ENCODE measurements at places on chromosomes 13 and 19.

- no peak for DNase-seq
Observed at GRCh38 chr19:5628461-5628860, 5.6 kb downstream of the SAFB start.

GRCh38 chr13:107376341-107377125 lies 808.6 kb upstream of the ARGLU1 start:
- DNase-seq: no peak

- DNase-seq: peak; percentile 56
Observed at GRCh38 chr19:3556978-3557460, 367 bp downstream of the MFSD12 start.

- no peak for DNase-seq
Observed at GRCh38 chr13:97627566-97627965, 193.6 kb downstream of the RAP2A start.

DNA sequence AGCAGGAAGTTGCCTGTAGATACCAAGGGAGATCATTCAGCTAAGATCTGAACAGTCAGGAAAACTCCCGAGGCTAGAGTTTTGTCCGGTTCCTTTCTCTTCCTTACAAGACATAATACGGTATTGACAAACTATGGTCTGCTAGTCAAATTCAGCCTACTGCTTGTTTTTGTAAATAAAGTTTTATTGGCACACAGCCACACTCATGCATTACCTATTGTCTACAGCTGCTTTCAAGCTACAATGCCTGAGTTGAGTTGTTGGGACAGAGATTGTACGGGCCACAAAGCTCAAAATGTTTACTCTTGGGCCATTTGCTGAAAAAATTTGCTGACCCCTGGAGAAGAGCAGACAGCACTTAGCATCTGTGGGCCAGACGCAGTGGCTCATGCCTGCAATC lies 2.5 kb downstream of the SLC1A6 start:
- no peak for DNase-seq

GRCh38 chr13:59312776-59313175 lies 851.0 kb downstream of the DIAPH3 start:
- no peak for DNase-seq

GRCh38 chr13:20633802-20634201 lies 66.8 kb downstream of the IFT88 start:
- no peak for DNase-seq

DNA sequence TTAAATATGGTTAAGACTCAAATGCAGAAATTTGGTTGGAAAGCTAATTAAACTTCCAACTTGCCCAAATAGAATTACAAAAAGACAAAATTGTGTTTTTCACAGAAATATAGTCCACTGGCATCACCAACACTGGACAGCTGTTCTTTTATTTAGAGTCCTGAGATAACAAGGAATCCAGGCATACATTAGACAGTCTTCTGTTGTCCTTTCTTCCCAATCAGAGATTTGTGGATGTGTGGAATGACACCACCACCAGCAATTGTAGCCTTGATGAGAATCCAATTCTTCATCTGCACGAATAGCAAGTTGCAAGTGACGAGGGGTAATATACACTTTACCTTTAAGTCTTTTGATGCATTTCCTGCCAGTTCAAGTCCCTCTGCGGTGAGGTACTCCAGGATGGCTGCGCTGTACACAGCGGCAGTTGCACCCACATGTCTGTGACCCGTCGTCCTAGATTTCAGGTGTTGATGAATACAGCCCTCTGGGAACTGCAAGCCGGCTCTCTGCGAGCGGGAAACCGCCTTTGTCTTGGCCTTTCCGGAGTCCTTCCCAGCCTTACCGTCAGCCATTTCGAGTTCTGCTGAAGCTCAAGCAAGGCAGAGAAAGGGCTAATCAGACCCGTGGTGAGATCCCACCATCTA lies 14.7 kb downstream of the UBAC2 start:
- peak; percentile 75 for DNase-seq

DNA sequence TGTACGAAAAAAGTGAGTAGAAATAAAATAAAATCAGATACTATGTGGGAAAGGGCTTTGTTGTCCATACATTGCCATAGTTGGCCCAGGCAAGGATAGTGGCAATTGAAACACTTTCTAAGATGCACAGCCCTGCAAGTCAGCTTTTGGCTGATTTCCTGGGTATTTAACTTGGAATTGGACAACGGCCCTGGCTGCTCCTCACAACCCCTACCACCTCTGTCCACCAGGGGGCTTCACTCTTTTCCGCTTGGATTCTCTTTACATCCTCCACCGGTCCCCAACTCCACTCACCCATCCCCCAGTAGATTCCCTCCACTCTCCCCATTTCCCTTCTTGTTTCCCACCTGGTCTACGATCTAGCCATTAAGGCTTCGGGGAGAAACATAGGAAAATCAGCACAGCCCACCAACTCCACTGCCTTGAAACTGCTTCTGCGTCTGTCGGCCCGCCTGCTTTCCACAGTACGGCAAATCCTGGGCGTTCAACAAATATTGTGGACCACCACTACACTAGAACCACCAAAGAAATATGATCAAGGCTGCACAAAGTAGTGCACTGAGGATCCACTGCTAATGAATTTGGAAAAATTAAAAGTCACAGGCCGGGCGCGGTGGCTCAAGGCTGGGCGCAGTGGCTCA lies 48.6 kb upstream of the GTF3A start:
- peak; percentile 47 for DNase-seq

- DNase-seq: no peak
Observed at GRCh38 chr13:98297051-98297450, 120.0 kb upstream of the RNF113B start.

DNA sequence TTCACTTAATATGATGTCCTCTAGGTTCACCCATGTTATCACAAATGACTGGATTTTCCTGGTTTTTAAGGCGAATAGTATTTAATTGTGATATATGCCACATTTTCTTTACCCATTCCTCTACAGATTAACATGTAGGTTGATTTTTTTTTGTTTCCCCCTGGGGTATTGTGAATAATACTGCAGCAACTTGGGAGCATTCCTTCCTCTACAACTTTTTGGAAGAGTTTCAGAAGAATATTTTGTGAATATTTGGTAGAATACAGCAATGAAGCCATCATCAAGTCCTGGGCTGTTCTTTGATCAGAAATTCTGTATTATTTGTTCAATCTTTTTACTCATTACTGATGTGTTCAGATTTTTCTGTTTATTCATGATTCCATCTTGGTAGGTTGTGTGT lies 5.6 kb upstream of the ZNF331 start:
- DNase-seq: no peak

GRCh38 chr13:40974460-40975407 lies 44.4 kb downstream of the ELF1 start:
- peak; percentile 76 for DNase-seq

GRCh38 chr13:26646603-26647002 lies 89.1 kb downstream of the WASF3 start:
- no peak for DNase-seq

DNA sequence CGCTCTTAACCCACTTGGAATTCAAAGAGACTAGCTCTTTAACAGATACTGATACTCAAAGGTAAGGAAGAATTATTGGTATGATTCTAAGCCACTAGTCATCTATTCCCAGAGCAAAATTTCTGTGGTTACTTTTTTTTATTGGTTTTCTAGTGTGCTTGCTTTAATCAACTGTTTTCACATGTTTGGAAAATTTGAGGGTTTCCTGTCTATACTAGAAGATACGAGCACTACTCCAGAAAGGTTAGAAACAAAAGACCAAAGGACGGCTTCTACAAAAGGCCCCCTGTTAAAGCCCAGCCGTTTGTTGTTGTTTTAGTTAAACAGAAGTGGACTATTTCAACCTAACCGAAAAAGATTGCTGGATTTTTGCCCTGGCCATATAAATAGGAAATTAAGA lies 18.5 kb upstream of the LPAR6 start:
- DNase-seq: no peak

DNA sequence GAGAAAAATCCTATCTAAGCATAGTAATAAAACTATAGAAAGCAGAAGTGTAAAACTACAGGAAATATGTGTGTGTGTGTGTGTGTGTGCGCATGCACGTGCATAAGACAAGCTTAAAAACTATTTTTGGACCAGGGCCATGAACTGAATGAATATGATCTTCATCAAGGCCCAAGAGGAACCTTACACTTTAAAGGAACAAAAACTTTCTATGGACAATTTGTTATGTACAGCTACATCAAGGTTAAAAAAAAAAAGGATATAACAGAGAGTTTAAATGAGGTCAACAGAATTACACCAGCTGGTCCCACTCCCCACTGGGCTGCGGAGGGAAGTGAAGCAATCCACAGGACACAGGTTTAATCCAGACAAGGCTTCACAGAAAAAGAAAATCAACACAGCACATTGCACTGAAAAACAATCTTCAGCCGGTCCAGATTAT lies 151.1 kb downstream of the LHFPL6 start:
- DNase-seq: peak; percentile 25

GRCh38 chr19:8045872-8046568 lies 6.5 kb upstream of the CCL25 start:
- no peak for DNase-seq

DNA sequence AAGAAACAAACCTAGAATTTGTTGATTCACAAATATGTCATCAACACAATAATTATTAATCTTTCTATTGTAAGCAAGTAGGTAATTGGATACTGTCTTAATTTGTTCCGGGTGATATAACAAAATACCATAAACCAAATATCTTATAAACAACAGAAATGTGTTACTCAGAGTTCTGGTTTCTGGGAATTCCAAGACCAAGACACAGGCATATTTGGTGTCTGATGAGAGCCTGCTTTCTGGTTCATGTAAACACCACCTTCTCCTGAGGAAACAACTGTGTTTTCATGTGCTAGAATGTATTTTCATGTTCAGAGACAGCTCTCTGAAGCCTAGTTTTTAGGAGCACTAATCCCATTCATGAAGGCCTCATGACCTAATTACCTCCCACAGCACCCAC lies 1819.5 kb downstream of the SLITRK5 start:
- DNase-seq: no peak

DNA sequence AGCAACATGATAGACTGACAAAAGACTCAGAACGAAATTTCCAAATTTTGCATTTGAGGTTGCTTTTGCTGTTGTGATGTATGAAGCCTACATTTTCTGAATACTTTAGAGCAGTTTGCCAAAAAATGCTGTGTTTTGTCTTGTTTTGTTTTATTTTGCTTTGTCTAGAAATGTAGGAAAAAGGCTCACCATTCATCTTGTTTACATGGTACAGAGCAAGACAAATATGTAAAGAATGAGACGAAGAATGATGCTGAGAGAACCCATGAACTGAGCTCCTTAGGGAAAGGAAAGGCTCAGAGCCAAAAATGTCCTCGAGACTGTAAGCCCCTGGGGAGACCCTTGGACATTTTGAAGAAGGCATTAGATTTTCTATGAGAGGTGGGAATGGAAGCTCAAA lies 6.8 kb upstream of the SPART start:
- DNase-seq: no peak

DNA sequence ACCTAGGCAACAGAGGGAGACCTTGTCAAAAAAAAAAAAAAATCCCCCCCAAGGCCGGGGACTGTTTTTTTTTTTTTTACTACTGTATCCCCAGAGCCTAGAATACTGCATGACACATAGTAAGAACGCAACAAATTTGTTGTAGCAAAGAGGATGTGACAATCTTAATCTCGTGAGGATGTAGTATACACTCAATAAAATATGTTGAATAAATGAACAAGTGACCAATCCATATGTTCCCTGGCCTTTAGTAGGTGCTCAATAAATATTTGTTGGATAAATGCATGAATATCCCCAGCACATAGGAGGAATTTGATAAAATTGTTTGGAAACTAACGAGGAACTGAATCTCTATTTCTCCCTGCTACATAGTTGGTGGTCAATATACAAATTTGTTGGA lies 75.7 kb downstream of the MAP4K1 start:
- DNase-seq: no peak

DNA sequence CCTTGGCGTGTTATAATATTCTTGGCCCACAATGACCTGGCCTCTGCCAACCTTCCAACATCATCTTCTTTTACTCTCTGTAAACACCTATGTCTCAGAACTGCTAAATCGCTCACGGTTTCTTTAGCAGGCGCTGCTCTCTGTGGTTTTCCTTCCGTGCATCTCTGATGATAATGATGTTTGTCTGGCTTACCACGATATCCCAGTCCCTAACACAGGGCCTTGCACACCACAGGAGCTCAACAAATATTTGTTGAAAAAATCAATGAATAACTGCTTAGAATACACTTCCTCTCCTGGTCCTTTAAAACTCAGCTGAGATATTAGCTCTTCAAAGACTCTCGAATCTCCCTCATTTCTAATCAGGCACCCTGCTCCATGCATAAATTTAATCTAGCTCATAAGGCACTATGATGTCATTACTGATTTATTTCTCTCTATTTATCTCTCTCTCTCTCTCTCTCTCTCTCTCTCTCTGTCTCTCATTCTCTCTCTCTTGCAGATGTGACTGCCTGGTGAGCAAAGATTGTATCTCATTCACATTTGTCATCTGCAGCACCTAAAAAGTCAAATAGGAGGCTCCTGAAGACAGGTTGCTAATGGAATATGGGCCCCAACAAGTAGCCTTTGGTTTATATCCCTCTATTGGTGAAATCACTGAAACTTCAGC lies 206.4 kb downstream of the NHLRC3 start:
- no peak for DNase-seq

DNA sequence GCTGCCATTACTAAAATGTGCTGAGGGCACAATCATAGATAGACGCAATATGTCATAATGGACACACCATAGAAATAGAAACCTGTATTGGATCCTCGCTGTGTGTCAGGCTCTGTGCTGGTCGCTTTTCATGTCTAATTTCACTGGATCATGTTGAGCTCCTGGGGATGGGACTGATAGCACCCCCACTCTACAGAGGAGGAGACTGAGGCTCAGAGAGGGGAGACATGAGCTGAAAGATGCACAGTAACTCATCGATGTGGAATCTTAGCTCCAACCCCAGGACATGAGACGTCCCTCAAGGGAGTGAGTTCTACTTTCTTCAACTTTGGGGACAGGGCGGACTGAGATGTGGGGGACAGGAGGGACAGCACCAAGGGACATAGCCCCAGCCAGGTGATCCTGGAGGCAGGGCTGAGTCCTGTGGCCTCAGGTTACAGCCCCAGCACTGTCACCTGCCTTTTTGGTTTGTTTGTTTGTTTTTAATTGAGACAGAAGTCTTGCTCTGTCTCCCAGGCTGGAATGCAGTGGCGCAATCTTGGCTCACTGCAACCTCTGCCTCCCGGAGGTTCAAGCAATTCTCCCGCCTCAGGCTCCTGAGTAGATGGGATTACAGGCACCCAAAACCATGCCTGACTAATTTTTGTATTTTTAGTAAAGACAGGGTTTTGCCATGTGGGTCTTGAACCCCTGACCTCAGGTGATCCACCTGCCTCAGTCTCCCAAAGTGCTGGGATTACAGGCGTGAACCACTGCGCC lies 6.6 kb upstream of the GIPC1 start:
- no peak for DNase-seq

GRCh38 chr19:30669329-30670010 lies 297.3 kb downstream of the ZNF536 start:
- DNase-seq: peak; percentile 28

DNA sequence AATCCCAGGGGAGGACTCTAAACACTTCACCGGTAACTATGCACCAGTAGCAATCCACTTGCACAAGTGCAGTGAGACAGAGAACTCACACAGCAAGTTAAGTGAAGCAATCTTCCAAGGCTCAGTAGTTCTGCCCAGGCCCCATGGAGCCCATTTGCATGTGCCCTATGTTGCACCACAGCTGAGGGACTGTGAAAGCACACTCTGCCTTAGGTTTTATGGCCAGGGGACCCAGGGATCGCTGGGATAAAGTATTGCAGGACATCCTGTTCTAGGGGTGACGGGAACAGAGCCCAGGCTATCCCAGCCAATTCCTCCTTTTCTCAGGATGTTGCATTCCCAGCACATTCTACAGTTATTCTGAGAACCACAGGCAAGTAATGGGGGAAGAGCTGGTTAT lies 6.0 kb upstream of the AMER2 start:
- DNase-seq: no peak

All from CD4-positive, alpha-beta T cell treated with Interleukin-17A for 1 hour (primary cell).